ENCODE measurements at places on chromosomes 7 and 10.

GRCh38 chr7:47255441-47255840, 326.5 kb downstream of the TNS3 start:
- DNase-seq = no peak

DNA sequence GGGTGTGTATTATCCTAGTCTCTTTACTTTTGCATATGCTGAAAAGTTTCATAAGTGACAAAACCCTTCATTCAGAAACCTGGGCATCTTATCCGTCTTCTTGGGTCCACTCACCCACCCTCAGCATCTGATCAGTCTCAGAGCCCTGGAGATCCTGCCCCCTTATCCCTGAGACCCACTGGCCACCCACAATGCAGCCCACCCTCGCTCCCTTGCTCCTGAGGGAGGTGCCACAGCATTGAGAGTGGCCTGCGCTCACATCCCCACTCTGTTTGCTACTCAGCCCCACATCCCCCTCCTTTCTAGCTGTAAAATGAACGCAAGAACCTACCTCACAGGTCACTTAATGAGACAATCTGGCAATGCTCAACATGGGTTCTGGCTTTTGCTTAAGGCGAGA, 27.3 kb downstream of the PDIA4 start:
- DNase-seq = no peak

GRCh38 chr7:153381275-153382040, 621.9 kb downstream of the ACTR3B start:
- no peak for DNase-seq

GRCh38 chr10:11444531-11445228, 166.8 kb downstream of the USP6NL start:
- DNase-seq = no peak

DNA sequence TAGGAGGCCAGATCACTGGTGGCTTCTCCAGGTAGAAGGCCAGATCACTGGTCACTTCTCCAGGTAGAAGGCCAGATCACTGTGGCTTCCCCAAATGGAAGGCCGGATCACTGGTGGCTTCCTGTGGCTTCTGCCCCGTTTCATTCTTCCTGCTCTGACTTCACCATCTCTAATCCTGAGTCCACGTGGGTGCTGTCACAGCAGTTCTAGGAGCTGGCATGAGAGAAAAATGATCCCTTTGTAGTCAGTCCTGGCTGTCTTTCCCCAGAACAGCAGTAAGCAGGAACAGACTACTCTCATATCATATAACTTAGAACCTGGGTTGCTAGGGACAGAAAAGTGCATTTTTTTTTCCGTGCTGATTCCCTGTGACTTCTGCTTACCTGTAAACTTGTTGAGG, 90.9 kb downstream of the ACTR3B start:
- no peak for DNase-seq

DNA sequence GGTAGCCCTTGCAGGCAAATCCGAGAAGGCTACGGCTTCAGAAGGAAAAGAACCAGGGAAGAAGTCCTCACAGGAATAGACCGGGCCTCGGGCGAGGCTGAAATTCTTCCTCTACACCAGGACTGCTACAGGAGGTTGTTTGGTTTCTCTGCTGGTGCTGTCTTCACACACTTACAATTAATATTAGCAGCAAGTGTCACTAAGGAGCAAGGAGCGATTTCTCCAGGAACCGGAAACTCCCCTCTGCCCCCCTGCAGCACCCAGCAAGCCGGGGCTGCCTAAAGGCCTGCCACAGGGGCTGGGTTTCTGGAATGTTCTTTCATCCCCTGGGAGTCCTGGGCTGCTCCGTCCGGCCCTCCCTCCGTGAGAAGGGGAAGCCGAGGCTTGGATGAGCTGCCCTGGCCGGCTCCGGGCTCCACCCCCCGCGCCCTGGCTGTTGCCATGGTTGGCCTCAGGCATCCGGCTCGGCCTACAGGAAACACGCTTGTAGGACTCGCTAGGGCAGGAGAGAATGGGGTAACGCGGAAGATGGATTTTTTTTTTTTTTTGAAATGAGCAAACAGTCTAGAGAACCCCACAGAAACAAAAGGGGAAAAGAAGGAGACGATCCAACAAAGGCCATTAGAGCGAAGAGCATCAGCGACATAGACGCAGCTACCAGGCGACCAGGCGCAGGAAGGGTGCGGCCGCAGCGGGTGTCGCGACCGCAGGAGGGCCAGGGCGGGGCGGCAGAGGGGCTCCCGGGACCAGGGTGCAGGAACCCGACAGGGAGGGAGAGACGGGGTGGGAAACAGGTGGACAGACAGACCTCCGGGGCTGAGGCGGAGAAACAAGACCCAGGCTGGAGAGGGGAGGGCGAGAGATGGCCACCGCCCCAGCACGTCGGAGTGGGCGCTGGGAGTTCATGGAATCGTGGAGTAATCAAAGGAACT, 33.0 kb downstream of the EN2 start:
- peak; percentile 83 for DNase-seq

DNA sequence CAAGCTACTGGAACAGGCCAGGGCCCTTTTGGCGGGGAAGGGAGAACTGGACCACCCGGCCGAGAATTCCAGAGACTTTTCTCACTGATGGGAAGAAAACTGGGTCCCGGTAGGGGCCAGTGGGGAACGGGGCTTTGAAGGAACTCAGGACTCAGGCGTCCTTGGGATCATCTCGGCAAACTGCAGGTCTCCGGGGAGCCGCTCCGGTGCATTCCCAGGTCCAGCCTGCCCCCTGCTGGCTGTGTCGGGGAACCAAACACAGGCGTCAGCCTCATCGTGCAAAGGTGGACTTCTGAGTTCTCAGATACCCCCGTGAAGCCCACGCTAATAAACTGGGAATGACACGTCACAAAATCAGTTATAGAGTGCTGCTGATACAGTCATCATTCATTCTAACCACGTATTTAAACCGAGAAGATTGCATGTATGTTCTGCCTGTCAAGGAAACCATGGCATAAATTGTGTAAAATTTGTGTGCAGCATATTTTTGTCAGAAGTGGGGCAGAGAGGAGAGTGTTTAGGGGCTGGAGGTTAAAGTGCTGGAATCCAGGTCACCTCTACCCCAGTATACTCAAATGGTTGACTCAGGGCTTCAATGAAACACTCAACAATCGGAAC, 76.1 kb upstream of the CPXM2 start:
- DNase-seq = peak; percentile 92

DNA sequence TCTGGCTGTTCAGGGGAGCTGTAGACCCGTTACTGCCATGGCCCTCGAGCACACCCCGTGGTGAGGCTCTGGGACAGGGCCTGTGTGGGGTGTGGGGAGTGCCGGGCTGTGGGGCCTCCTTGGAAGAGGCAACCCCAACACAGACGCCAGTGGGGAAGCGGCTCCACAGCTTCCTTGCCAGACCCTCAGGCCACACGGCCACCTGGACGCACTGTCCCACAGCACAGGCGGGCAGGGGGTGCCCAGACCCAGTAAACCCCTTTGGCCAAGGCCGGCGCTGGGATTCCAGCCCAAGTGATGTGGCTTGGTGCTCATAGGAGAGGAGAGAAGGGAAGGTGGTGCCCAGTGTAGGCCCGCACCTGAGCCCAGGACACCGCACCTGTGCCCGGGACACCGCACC, 12.9 kb upstream of the NKX6-2 start:
- no peak for DNase-seq

DNA sequence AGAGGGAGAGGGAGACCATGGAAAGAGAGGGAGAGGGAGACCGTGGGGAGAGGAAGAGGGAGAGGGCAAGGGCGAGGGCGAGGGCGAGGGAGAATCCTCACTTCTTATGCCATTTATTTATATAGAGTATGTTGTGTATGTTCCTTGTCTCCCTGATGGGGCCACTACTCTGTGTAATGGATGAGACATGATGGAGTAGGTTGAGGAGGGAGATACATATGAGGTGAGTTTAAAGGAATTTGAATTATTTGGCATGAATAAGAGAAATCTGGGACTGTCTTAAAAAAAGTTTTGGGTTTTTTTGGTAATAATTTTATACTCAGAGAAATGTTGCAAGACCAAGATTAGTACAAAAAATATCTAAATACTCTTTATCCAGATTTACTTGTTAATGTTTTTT, 20.1 kb downstream of the CCSER2 start:
- peak; percentile 86 for DNase-seq

DNA sequence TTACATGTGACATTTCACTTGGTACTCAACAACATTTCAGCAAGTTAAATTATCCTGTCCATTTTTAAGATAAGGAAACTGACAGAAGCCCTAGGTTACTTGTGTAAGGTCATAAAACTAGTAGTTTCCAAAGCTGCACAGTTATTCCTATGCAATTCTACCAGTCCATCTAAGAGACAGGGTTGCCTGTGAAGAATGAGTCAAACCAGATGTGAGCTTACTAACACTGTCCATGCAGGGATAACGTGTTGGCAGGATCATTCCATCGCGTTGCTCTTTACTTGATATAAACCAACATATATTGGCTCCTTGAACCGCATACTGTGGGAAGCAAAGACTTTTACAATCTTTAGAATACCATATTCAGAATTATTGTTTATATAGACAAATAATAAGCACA, 280.9 kb upstream of the HGF start:
- peak; percentile 18 for DNase-seq

DNA sequence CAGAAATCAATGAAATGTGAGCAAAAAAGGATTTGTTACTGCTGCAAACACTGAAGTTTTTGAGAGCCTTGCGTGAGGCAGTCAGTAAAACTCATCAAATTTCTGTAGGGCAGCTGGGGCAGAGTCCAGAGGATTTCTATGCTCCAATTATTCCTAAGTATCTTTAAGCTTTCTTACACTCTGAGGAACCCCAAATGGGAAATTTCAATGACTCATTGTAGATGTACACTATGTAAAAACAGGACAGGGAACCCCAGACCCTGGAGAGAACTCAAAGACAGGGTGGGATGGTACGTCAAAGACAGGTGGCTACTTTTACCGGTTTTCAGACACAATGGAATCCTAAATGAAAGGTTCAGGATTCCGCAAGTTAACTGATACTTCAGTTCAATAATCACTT, 120.2 kb downstream of the TNS3 start:
- no peak for DNase-seq

DNA sequence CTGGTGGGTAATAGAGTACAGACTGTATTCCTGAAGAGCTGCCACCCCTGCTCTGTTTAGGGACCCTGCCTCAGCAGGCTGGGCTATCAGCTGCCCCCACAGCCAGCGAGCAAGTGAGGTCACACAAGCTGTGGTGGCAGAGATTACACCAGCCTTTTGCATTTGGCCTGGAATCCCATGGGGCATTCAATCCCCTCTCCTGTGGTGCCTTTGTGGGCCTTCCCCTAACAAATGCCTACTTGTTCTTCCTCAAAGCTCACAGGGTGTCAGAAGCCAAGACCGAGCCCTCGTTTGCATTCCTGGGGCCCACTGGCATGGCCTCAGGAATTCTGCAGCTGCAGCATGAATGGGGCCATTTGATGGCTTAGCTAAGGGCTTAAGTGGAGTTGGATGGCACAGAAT, 212.7 kb upstream of the PHYHIPL start:
- no peak for DNase-seq

GRCh38 chr10:60203993-60204618, 185.6 kb downstream of the ANK3 start:
- peak; percentile 61 for DNase-seq

DNA sequence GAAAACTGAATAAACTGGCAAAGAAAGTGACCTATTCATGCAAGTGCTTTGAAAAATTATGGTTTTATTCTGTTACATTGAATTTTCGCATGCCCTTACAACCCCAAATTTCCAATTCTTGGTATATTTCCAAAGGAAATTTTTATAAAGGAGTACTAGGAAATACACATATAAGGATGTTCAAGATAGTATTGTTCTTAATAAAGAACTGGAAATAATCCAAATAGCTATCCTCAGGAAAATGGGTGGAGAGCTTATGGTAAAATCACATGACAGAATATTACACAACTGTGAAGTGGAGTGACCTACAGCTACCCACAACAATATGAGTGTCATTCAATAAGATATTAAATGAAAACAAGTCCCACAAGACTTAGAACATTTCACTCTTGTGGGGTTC, 138.9 kb upstream of the BMPER start:
- DNase-seq = no peak

DNA sequence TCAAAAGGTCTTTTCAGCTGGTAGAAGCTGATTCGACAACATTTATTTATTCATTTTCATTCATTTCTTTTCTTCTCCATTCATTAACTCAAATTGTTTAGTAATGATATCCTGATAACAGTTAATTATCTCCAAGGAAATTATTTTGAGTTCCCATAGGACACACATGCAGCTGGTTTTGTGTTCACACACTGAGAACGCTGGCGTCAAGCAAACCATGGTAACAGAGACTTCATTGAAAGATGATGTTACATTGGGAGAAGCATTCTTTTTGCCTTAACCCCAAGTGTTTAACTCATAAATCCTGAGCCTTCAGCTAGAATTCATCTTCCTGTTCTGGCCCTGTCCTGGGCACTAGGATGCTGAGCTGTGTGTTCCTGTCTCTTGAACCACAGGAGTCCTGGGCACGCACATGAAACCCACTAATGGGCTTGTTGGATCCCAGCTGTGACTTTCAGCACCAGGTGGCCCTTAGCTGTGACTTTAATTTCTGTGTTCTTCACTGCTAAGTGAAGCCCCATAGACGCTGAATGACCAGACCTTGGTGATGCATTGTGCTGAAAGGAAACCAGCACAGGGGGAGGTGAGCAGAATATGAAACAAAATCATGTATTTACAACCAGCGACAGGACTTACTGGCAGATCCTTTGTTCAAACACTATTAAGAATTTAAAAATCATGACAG, 121.5 kb upstream of the PRSS58 start:
- no peak for DNase-seq

GRCh38 chr7:22114440-22114981, 168.8 kb upstream of the CDCA7L start:
- DNase-seq = no peak

DNA sequence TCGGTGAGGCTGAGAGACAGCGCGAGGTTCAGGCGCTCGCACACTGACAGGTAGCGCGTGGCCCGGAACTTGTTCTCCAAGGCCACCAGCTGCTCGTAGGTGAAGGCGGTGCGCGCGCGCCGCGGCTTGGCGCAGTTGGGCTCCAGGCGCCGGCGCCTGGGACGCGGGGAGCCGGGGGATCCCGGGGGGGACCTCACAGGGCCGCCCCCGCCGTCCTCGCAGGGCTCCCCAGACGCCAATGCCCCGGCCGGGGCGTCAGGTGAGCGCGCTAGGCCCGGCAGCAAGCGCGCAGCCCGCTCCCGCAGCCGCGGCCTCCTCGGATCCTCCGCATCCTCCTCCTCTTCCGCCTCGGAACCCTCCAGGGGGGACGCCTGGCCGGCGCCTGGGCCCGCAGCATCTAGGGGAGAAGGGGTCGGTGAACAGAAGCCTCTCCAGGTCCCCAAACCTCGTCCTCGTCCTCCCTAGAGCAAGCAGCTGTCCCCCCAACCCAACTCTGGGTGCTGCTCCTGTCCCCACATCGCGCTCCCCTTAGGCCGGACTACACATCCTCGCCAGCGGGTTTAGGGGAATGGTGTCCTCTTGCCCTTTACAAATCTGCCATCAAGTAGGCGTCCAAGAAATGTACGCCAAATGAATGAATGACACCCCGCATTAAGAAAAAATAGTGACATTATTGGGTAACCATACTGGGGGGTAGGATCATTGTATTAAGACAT, 1.9 kb downstream of the NKX1-2 start:
- DNase-seq = no peak

Data from GM03348 (cell line).